ENCODE measurements at places on chromosomes 16 and 17.

DNA sequence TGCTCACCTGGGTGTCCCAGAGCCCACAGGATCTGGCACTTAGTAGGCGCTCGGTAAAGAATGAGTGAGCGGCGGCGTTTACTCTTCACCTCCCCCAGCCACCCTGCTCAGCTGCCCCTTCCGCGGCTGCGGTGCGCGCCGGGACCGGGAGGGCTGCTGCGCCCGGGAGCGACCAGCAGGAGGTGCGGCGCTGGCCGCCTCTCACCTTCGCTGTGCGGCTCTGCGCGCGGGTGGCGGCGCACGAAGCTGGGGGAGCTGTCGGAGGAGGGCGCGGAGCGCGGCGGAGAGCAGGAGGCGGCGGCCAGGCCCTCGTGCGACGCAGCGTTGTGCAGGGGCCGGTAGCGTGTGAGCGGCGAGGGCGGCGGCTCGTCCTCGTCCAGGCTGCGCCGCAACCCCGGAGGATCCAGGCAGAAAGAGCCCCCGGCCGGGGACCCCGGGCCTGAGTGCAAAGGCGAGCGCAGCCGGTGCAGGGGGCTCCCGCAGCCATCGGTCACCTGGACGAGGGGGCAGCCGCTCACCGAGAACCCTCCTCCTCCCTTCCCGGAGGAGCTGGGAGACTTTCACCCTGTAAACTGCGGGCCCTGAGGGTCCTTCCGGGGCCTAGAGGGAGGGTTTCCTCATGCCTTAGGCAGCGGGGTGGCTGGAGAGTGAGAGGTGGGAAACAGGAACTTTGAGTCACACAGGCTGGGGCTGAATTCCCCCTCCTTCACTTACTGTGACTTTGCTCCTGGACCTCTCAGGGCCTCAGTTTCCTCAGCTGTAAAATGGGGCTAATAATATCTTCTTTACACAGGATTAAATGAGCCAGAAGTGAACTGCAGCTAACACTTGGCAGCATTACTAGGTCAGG lies 12.5 kb downstream of the SAMD14 start:
- peak; percentile 94 for DNase-seq

GRCh38 chr17:364308-364707 lies 11.7 kb upstream of the RPH3AL start:
- no peak for DNase-seq

DNA sequence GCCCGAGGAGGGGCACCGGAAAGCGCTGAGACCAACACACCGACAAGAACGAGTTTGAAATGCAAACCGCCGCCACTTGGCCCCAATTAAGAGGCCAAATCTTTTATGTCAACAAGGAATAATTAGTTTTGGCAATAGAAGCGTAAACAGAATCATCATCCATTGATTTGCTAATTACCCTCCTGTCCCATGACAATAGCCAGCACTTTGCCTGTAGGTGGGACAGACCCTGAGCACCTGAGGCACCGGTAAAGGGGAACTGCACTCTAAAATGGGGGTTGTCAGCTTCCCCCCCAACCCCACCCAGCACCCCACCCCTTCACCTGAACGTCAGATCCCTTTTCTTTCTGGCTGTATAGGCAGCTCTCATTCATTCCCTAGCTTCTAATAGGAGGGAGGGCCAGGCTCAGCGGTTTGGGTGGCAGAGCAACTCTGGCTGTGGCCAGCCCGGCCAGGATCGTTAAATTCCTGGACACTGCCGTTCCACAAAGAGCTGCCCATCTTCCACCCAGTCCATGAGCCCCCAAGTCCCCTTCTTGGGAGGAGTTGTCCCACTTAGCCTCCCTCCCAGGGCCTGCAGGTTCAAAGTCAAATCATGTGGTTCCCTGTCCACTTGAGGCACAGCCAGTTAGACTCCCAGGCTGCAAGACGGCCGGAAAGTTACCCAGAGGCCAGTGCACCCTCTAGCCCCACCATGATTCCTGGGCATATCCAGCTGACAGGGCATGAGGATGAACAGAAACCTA lies 45.8 kb downstream of the WNT3 start:
- peak; percentile 74 for DNase-seq

DNA sequence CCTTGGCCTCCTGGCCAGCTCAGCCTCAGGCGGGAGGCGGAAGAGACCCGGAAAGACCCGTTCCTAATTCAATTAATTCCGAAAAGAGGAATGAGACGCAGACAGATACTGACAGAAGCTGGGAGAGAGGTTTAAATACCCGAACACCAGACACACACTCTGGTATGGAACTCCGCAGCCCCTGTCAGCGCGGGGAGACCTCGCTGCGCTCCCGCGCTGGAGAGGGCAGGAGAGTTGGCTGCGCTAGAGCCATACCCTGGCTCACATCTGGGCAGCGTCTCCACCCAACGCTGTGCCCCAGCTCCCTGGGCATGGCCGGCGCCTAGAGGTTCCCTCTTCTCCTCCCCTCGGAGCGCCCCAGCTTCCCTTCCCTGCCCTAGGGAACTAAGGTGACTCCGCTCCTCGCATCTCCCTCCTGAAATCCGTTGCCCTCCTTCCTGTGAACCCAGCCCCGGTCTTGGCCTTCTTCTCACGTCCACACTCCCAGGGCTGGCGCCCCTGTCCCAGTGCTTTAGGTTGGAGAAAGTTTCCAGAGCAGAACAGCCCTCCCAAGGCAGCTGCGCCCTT lies 8.0 kb downstream of the NEUROD2 start:
- DNase-seq, result no peak

- no peak for DNase-seq
Measured at GRCh38 chr17:80955671-80956280, 35.9 kb upstream of the CHMP6 start.

DNA sequence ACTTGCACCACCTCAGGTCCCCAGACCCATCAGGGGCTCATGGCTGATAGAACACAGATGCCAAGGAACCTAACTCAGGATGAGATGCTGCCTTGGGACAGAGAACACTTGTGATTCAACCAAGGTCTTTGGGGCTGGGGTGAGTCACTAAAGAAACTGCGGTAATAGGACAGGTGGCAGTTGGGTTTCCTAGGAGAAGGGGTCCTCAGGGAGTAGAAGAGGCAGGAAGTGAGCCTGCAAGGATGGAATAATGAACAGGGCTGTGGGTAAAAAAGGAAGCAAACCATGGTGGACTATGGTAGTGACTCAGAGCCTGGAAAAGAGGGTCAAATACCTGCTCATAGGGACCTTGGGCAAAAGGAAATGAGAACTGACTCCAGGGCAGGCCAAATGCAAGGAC lies 6.5 kb upstream of the PNPO start:
- no peak for DNase-seq

DNA sequence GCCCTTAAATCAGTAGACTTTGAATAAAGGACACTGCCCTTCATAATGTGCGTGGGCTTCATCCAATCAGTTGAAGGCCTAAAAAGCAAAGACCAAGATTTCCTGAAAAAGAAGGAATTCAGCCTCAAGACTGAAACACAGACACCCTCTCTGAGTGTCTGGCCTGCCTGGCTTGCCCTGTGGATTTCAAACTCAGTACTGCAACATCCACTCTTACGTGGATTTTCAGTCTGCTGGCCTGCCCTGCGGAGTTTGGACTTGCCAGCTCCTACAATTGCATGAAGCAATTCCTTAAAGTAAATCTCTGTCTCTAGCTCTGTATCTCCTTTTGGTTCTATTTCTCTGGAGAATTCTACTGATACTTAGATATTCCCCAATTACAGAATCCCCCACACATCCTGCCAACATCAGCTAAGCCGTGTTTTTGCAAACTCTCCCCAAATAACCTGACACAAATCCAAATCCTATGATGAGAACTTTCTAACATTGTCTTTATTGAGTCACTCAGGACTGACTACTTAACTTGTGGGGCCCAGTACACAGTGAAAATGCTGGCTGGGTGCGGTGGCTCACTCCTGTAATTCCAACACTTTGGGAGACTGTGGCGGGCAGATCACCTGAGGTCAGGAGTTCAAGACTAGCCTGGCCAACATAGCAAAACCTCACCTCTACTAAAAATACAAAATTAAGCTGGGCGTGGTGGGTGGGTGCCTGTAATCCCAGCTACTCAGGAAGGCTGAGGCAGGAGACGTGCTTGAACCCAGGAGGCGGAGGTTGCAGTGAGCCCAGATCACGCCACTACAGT lies 7.2 kb upstream of the TNFRSF17 start:
- no peak for DNase-seq

DNA sequence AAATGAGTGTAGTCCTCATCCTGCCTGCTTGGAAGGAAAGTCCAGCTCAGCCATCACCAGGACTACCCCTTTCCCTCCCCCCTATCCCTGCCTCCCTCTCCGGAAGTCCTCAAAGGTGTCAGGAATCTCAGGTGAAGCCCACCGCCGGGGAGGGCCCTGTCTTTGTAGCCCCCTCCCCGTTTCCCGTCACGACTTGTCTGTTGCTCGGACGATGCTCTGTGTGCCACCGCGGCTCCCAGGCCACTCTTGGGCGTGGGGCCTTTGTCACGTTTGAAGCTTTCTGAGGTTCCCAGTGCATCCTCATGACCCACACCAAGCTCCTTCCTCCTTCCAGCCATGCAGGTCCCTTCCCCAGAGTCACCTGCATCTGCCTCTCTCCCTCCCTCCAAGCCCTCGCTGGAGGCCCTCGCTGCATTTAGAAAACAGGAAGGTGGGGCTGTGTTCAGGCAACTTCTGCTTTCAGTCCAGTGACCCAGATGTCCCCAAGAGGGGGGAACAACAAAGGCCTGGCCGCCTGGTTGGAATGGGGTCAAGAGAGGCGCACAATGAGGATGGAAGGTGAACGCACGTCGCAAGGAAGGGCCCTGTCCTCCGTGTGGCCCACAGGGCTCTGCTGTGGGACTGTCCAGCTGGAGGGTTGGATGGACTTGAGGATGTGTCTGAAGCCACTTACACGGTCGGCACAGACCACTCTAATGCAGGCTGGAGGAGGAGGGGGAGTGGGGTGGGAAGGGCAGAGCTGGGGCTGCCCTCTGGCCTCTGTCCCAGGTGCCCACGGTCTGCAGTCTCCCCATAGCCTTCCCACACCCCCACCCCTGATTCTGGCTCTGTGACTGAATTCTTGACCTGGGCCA lies 59.9 kb downstream of the OR1D5 start:
- DNase-seq, result peak; percentile 45

DNA sequence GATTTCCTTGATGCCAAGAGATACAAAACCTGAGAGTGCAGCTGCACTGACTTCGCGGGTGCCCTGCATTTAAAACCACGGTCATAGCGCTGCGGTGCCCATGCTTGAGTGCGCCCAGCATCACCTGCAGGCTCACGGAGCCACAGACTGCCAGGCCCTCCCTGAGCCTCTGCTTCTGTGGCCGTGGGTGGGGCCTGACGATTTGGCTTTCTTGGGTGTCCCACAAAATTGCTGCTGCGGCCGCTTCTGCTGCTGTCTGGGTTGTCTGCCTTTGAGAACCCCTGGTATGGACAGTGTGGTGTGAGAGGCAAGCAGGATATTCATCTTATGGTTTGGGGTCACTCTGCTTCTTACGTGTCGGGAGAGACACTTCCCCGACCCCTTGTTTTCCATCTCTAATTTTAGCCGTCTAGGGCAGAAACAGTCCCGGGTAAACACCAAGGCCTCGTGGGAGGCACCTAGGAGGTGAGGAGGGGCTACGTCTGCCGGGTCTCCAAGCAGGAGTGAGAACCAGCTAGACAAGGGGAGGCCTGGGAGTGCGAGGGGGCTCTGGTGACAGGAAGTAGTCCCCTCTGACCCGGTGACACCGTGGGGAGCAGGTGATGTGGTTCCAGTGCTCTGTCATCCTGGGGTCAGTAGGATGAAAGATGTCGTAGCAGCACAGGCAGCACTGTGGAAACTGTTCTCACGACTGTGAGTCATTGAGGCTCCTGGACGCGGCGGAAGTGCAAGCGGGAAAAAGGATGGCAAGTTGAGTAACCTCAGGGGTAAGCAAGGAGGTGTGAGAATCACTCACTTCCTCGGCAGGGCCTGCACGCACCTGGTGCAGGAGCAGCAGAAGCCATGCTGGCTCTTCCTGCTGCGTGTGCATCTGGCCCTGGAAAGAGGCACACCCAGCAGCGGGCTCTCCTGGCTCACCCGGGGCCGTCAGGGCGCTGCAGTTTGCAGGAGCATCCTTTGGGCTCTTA lies 176.3 kb downstream of the RPTOR start:
- DNase-seq, result peak; percentile 81

- DNase-seq, result peak; percentile 49
Measured at GRCh38 chr17:67829331-67829730, 4.0 kb downstream of the BPTF start.

DNA sequence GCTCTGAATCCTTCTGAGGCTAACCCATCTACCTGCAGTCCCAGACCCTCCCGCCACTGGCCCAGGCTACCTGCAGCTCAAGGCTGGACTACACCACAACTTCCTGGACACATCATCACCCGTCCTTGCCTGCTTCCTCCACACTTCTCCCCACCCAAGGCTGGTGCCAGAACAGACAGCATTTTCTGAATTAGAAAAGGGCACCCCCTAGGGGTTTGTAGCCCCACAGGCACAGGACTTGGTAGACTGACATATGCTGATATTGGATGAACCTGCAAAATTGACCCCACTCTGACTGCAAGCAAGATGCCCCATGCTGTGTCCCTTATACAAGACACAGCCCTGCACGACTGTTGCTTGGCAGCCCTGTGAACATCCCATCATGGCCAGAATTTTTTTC lies 271.5 kb upstream of the C16orf82 start:
- DNase-seq, result peak; percentile 61

- DNase-seq, result no peak
Measured at GRCh38 chr16:13961099-13961811, 41.3 kb downstream of the ERCC4 start.

- no peak for DNase-seq
Measured at GRCh38 chr17:64051153-64051552, 30.7 kb upstream of the ICAM2 start.

GRCh38 chr17:37698132-37698910 lies 46.5 kb downstream of the HNF1B start:
- no peak for DNase-seq

DNA sequence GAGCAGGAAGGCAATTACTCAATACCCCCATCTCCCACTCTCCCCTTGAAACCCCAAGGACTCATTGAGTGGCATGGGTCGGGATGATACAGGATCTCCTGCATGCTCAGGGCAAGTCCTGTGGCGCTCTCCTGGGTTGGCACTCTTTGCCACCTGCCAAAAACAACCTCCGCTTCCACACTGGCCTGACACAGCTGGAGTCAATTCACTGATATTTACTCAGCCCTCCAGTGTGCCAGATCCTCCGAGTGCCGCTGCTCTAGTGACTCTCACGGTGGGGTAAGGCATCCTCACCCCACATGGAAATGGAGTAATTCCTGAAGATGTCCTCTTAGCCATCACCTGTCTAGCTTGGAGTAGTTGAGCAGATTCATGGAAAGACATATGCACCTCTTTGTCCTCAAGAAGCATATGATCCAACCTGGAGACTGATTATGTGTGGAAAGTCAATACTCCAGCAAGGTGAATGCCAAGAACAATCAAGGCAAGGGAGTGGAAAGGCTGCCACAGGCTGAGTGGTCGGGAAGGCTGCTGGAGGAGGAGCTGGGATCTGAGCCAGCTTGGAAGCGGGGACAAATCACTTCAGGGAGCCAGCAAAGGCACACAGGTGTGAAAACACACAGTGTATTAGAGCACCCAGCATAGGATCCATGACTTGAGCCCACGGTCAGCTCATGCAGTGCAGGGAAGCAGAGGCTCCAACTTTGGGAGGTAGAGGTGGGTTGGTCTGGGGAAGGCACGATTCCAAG lies 12.6 kb upstream of the GOSR2 start:
- no peak for DNase-seq

- DNase-seq, result no peak
Measured at GRCh38 chr16:67678354-67679023, 11.9 kb downstream of the C16orf86 start.

All from islet precursor cell (in vitro differentiated cells).